Retina (tissue), 1 donor: ENCODE measurements at places on chromosomes 6 and 20.
A peak's percentile ranks its signal among the peaks of the same experiment; 100 is the strongest.

DNA sequence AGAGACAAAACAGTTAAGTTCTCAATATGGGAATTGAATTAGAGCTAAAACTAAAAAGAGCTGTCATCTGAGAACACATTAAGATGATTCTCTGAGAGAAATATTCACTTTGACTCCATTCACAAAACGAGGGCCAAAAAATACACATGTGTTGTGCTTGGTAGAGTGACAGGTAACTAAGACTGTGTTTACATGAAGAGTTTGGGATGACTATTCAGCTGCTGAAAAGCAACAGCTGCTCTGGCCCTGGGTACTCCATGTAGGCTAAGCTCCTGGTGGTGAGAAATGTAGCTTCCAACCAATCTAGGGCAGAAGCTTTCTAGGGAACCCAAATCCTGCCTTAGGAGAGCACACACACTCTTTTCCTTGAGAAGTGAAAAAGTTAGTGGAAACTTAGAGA lies 184.5 kb downstream of the COL21A1 start:
- no peak for DNase-seq

DNA sequence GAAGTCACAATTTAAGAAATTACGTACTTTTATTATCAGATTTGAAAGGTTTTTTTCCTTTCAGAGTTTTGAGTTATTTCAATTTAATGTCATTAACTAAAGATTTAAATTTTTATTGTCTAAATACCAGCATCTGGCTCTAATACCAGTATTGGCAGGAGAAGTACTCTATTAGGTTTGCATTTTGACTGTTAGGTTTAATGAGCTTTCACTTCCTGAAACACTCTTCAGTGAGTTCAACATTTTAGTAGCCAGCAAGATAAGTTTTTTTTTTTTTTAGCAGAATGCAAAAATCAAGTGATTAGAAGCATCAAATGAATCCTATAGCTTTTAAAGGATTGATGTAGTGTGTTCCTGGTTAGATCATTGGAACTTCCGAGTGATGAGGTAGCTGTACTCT lies 34.0 kb upstream of the SCGN start:
- DNase-seq: no peak

DNA sequence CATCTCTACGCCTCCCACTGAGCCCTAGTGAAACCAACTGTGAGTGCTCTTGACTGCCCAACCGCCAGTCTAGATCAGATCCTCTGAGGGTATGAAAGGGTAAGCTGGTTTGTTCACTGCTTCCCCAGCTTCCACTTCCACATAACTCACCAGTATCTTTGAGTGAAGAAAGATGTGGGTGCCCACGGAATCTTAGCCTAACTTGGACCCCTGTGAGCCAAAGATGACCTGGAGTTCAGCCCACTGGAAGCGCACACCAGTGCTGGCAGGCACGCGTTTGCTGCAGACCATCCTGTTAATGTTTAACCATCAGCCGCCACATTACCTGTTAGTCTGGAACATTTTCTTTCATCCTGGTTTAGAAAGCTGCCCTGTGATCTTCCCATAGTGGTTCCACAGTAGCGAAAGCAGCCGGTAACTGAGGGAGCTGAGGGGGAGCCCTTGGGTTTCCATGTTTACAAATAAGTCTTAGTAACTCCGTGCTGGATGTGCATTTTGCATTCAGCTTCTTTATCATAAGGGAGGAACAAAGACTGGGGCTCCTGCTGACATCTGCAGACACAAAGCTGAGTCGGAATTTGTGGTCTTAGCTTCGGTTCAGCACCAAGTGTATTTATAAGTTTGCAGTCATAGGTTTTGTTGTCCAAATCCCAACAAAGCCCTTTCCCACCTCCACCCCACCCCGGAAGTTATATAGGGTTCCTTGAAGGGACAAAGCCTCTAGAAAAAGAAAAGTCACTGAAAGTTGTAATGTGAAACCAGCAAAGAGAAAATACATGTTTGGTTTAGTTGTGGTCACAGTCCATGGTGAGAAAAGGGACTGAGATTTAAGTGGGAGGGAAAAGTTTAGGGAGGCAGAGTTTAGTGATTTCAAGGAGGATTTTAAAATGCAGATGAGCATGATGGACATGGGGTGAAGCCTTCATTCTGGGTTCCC lies 71.0 kb downstream of the SSR1 start:
- no peak for DNase-seq

DNA sequence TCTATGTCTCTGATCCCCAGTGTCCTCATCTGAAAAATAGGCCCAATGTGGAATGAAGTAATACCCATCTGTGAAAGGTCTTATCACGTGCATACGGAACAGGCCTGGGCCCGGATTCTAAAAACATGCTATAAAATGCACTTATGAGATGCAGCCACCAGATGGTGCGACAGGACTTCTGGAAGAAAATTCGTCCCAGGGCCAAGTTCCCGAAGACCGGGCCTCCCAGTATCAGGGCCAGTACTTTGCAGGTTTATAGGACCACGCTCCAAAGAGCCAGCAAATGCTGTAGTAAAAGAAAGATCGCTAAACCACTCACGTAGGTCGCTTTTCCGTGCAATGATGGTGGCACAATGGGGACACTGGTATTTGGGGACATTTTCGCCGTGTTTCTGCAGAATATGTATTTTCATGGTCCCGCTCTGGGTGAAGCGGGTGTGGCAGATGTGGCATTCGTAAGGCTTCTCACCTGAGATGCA lies 10.6 kb downstream of the CTCFL start:
- peak; percentile 74 for DNase-seq

- DNase-seq: no peak
These were observed 32.3 kb upstream of the HSF2 start for GRCh38 chr6:122367171-122367570.

DNA sequence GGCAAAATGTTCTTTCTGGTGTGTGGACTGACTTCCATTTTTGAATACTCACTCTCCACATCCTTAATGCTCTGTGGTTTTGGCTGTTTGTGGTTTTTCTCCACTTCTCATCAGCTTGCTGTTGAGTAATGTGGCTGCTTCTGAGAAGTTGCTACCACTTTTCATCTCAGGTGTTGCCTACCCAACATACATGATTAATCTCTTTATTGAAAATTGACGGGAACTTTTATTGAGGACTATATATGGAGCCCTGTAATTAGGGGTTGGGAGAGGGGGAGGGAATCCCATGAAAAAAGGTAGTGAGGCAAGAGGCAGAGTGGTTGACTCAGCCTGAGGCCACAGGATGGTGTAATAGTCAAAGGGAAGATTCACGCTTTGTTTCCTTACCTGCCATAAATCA lies 17.6 kb downstream of the IL22RA2 start:
- no peak for DNase-seq

DNA sequence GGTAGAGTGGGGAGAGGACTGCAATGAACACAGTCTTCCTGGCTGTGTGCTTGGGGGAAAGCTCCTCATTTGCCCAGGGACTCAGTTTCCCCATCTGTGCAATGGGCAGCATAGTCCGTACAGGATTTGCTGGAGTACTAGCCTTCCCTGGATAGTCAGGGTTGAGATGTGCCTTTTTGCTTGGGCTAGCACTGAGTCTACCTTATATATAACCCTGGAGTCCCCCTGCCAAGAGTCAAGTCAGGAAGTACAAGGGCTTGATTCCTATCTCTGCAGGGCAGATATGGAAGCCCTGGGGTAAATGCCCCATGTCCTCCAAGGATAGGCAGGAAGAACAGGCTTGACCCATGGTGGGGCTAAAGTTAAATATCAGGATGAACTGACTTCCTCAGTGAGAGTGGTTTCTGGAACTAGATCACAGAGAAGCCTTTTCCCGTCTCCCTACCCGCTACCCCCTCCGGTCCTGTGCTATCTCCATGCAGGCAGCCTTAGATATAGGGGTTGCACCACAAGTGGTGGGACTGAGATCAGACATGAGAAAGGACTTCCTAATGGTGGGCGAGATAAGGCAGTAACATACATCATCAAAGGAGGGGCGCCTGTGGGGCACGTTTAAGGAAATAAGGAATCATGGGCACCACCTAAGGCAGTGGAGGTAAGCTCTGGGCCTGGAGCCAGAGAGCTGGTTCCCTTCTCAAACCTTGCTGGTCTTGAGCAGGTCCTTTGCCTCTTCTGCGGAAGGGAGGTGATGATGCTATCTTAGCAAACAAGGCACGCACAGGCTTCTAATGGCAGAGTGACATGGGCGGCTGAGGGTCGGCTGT lies 157.9 kb downstream of the MRPL14 start:
- no peak for DNase-seq

GRCh38 chr6:96812077-96812703 lies 25.1 kb downstream of the GPR63 start:
- DNase-seq: no peak
